Fibroblast of pulmonary artery (primary cell): ENCODE measurements at places on chromosomes 7 and 10.

- DNase-seq = no peak
Observed at GRCh38 chr10:89129911-89130310, 77.2 kb downstream of the CH25H start.

- DNase-seq = no peak
Observed at GRCh38 chr10:119703903-119704508, 21.8 kb upstream of the INPP5F start.

GRCh38 chr10:60024506-60024905 is 118.2 kb upstream of the CCDC6 start:
- no peak for DNase-seq

DNA sequence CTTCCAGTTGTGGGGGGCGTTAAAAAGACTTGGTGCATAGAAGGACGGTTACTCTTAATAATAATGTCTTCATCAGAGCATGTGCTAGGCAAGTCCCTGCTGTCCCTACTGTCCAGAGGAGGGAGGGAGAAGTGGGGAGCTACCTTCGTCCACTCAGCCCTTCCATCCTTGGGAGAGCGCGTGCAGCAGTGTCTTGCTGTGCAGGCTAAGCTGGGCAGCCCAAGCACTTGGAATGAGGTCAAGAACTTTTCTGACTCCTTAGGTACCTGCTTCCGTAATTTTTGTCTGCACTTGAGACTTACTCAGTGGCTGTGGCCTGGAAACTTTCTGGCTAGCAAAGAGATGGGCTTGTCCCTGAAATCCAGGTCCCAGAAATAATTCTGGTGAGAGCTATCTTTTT is 265.9 kb upstream of the SORCS1 start:
- DNase-seq = no peak

GRCh38 chr10:80415734-80416478 is 7.6 kb downstream of the PRXL2A start:
- peak; percentile 39 for DNase-seq

GRCh38 chr10:127832501-127832900 is 60.2 kb downstream of the CLRN3 start:
- DNase-seq = peak; percentile 6

DNA sequence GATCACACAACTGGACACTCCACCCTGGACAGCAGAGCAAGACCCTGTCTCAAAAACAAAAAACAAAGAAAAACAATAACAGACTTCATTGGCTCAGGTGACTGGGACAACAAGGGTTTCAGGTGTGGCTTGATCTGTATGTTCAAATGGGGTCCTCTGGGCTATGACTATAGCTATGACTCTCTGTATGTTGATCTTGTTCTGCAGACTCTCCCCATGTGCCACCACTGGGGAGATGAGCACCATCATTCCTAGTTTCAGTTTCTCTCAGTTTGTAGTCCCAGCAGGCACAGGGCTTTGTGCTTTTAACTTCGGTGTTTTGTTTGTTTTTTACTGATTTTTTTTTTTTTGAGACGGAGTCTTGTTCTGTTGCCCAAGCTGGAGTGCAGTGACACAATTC is 53.8 kb downstream of the SUFU start:
- no peak for DNase-seq

DNA sequence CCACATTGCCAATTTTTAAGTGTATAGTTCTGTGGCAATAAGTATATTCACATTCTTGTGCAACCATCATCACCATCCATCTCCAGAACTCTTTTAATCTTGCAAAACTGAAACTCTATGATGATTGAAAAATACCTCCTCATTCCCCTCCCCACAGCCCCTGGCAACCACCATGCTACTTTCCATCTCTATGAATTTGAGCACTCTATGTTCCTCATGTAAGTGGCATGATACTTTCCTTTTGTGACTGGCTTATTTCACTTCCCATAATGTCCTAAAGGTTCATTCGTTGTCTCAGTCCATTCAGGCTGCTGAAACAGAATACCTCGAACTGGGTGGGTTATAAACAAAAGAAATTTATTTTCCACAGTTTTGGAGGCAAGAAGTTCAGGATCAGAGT is 23.4 kb upstream of the EGR2 start:
- DNase-seq = no peak

DNA sequence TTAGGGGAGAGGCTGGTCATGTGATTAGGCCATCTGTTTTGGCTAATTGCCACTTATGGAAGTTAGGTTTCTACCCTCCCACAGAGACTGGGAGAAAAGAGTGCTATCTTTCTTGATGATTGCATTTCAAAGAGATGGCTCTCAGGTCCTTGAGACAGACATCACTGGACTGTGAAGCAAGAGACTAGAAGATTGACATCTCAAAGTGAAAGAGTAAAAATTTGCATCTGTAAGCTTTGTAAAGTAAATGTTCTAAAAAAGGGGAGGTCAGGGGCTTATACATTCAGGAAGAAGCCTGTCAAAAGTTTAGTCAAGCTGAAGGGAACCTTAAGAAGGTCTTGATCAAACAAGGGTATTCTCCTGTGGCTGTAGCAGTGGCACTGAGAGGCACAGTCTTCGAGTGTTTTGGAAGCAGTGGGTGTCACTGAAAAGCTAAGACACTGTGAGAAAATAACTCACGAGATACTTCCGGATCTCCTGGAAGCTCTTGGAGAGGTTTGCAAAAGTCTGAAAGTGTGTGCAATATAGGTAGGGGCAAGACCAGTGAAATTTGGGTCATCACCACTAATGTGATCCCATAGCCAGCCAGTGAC is 342.1 kb downstream of the PHF14 start:
- DNase-seq = no peak

DNA sequence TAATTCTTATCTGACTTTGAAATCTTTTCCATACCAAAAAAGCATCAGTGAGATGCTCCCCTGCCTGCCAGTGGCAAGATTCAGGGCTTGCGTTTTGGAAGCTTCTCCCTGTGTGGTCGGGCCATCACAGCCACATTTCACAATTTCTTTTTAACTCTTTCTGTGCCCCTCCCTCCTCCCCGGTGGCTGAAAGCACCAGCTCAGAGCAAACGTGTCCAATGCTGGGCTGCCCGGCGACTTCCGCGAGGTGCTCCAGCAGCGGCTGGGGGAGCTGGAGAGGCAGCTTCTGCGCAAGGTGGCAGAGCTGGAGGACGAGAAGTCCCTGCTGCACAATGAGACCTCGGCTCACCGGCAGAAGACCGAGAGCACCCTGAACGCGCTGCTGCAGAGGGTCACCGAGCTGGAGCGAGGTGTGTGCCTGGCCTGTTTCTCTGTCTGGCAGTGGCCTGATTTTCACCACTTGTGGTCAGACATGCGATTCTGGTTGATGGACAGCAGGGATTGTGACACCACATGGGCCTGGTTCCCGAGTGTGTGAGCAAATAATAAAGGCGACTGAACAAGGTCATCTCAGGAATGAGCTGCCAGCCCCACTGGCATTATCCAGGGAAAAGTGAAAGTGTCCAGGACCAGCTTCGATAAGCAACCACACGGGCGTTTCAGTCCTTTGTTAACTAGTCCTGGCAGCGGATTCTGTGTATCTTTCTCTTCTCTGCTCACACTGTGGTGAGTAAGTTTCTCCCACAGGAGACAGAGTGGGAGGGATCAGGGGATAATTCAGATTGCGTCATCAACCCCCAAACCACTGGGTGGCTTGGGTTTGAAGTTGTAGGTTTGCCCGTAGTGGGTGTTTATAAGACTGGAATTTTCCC is 2.6 kb downstream of the NPTX2 start:
- peak; percentile 54 for DNase-seq

DNA sequence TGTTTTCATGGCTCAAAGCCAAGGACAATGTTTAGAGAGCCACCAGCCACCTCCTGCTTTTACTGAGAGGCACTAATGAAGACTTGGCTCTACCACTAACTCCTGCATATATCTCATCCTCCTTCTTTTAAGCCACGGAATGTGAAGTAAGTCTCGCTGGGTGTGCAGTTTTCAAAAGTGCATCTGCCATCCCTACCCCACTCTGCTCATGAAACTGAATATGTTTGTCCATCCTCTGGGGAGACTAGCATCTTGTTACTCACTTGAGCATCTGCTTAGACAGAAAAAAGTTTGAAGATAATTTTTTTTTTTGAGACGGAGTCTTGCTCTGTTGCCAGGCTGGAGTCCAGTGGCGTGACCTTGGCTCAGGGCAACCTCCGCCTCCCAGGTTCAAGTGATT is 40.8 kb downstream of the EPDR1 start:
- DNase-seq = no peak

- DNase-seq = no peak
Observed at GRCh38 chr10:114195079-114195478, 15.9 kb downstream of the TDRD1 start.

GRCh38 chr7:158727690-158728089 is 23.1 kb upstream of the NCAPG2 start:
- DNase-seq = no peak

DNA sequence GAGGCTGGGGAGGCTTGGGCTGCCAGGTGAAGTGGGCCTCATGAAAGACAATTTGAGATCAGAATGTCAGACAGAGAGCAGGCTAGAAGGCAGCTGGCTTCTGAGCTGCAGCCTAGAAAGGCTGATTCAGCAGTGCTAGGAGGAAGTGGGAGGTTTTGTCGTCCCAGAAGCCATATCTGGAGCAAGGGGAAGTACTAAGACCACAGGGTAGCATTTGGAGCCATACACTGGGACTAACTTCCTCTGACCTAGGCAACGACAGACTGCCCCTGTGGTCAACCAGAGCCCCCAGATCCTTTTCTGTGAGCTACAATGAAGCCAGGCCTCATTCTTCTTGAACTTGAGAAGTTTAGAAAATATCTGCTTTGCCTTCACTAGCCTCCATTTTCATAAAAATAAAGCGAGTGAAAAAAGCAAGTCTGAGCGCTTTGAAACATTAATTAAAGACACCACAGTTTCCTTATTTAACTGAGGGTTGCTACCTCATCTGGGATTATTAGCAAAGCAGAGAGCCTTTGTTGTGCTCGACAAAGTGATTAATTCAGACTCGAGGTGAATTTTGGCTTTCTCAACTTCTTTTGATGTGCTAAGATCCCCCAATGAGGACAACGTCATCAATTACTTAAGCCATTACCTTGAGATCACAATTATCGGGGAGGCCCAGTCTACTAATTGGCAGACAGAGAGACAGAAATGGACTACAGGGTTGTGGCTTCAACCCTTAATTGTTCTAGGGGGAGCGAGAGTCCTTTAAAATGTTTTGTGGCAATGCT is 26.6 kb downstream of the TBXAS1 start:
- peak; percentile 46 for DNase-seq

DNA sequence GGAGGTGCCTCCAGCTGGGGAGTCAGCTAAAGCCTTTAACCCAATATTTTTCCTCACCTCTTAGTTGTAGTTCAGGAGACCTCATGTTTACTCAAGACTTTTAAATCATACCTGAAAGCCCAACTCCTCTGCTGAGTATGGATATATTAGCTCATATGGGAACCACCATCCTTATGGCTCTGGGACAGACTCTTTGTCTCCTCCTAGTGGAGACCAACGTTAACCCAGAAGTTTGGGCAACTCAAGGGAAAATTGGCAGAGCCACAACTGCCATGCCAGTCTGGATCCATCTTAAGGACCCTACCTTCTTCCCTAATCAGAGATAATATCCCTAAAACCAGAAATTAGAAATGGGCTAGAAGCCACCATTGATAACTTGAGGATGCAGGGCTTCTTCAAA is 80.8 kb downstream of the TMEM106B start:
- peak; percentile 12 for DNase-seq

DNA sequence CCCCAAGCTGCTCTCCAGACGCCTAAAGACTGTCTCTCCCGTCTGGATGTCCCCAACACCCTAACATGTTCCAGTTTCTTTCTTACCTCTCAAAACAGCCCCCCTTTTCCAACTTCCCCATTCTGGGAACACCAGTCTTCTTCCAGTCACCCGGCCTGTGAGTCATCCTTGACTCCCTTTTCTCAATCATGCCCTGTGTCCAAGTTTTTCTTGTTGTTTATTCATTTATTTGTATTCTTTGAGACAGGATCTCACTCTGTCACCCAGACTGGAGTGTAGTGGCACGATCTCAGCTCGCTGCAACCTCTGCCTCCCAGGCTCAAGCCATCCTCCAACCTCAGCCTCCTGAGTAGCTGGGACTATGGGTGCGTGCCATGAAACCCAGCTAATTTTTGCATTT is 15.6 kb downstream of the SNX10 start:
- peak; percentile 52 for DNase-seq

GRCh38 chr10:62511656-62512055 is 137.5 kb downstream of the ZNF365 start:
- DNase-seq = no peak
